Ovary (tissue), 10 donors: ENCODE measurements at places on chromosomes 12 and 14. TPM values are rescaled to one million over a fixed set of nuclear protein-coding genes. Genes with fewer than 3 reads are reported as not detected.

Gene C12orf50
- 0.28 TPM for total RNA-seq

Gene SYT10
- 8.5 TPM for total RNA-seq

Gene CABP1
- total RNA-seq, result 1.0 TPM

Gene OR6C70
- total RNA-seq, result not detected

Gene CLEC14A
- 8.1 TPM for total RNA-seq
